ENCODE measurements at places on chromosomes 1 and 21. TPM values are rescaled to one million over a fixed set of nuclear protein-coding genes. Genes with fewer than 3 reads are reported as not detected.

B4GALT2 gene
- total RNA-seq = 25.5 TPM

PHGDH gene
- total RNA-seq = 209 TPM

AURKAIP1 gene
- total RNA-seq = 139 TPM

TESK2 gene
- total RNA-seq = 3.0 TPM

ZNF593OS gene
- not detected for total RNA-seq

FCRL5 gene
- total RNA-seq = not detected

PCAT6 gene
- total RNA-seq = 0.94 TPM

PLEKHG5 gene
- 1.1 TPM for total RNA-seq

A3GALT2 gene
- total RNA-seq = not detected

UBE2G2 gene
- 121 TPM for total RNA-seq

NUF2 gene
- total RNA-seq = 64.9 TPM

PEAR1 gene
- not detected for total RNA-seq

OR14K1 gene
- not detected for total RNA-seq

HMCN1 gene
- total RNA-seq = 0.06 TPM

ASCL5 gene
- total RNA-seq = not detected

OR10K1 gene
- not detected for total RNA-seq

IVL gene
- total RNA-seq = not detected

MYOG gene
- not detected for total RNA-seq

CLCA4 gene
- total RNA-seq = not detected

TINAGL1 gene
- not detected for total RNA-seq

ANGPTL1 gene
- not detected for total RNA-seq

FAM72B gene
- 41.1 TPM for total RNA-seq

SDC3 gene
- total RNA-seq = not detected

MORN1 gene
- 8.5 TPM for total RNA-seq

LCE1B gene
- not detected for total RNA-seq

ANXA9 gene
- total RNA-seq = 0.23 TPM

TMEM61 gene
- total RNA-seq = not detected

LYPD8 gene
- total RNA-seq = not detected

ELF3 gene
- 0.16 TPM for total RNA-seq

TLCD4 gene
- not detected for total RNA-seq

C1orf105 gene
- total RNA-seq = not detected

L1TD1 gene
- not detected for total RNA-seq

LMX1A gene
- total RNA-seq = not detected

CELA3A gene
- not detected for total RNA-seq

NBPF11 gene
- 9.6 TPM for total RNA-seq

KCNK1 gene
- 0.61 TPM for total RNA-seq

ZNF496 gene
- total RNA-seq = 20.7 TPM

SPATA6 gene
- total RNA-seq = 0.70 TPM

C1QB gene
- not detected for total RNA-seq

EFNA3 gene
- total RNA-seq = 1.9 TPM

SYT6 gene
- not detected for total RNA-seq

CDC42 gene
- total RNA-seq = 340 TPM

BRINP2 gene
- not detected for total RNA-seq

PFDN2 gene
- total RNA-seq = 98.5 TPM

KRTAP19-1 gene
- not detected for total RNA-seq

ZBTB8B gene
- total RNA-seq = not detected

MATN1 gene
- 0.32 TPM for total RNA-seq

USH2A gene
- not detected for total RNA-seq

FAM167B gene
- total RNA-seq = 1.2 TPM

SPRR2A gene
- not detected for total RNA-seq

AK4 gene
- total RNA-seq = 60.5 TPM

SPATA17 gene
- total RNA-seq = not detected

SPRR4 gene
- not detected for total RNA-seq

F11R gene
- 13.5 TPM for total RNA-seq

TEX38 gene
- total RNA-seq = not detected
